ENCODE measurements at places on chromosomes 3 and 15. TPM values are rescaled to one million over a fixed set of nuclear protein-coding genes. Genes with fewer than 3 reads are reported as not detected.

FAM107A gene
- total RNA-seq, result 25.1 TPM

GHSR gene
- total RNA-seq, result 0.69 TPM

KCNAB1 gene
- 23.8 TPM for total RNA-seq

PCOLCE2 gene
- total RNA-seq, result 13.6 TPM

ISL2 gene
- total RNA-seq, result not detected

All from diencephalon (tissue), 1 donor.